Brain pericyte (primary cell): ENCODE measurements at places on chromosomes 11 and 22.

- no peak for DNase-seq
Measured at GRCh38 chr11:7537265-7537664, 23.5 kb downstream of the PPFIBP2 start.

- DNase-seq, result no peak
Measured at GRCh38 chr11:108466405-108466804, 924 bp downstream of the C11orf65 start.

DNA sequence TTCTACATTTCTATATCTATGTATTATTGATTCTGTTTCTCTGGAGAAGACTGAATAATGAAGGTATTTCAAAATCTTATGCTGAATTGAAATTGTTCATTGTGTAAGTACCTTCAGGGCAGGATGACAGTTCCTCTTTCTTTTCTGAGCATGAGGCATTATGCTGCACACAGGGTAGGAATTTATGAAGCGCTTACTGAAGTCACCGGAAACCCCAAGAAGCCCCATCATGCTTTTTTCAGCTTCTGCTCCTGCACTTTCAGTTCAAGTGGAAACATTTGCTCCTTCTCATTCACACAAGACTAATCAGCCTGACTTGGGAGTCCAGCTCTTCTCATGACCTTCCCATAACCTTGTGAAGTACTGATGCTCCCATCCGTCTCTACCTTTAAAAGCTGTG lies 314.7 kb upstream of the SORL1-AS1 start:
- no peak for DNase-seq

DNA sequence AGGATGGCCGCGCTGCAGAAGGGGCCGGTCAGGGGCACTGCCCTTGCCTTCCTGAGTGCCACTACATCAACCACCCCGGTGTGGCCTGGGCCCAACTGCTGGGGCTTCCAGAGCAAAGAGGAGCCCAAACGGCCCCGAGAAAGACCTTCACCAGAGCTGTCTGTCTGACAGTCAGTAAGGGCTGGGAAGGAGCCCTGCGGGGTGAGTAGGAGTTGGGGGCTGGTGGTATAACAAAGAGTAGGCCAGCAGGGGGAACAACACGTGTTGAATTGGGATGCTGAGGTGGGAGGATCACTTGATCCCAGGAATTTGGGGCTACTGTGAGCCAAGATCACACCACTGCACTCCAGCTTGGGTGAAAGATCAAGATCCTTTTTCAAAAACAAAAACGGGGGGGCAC lies 3.9 kb downstream of the GSTT4 start:
- no peak for DNase-seq

DNA sequence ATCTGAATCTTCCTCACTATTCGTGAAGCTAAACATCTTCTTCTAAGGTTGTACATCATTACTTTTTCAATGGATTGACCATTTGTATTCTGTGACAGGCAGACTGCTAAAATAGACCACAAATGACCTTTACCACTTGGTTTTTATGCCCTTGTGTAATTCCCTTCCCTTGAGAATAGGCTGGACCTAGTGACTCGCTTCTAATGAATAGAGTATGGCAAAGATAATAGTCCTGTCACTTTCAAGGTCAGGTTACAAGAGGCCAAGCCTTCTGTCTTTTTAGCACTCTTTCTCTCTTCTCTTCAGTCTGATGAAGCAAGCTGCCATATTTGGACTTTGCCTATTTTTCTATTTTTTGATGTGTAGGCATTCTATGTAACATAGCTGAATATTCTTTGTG lies 492.9 kb downstream of the SOX6 start:
- no peak for DNase-seq

DNA sequence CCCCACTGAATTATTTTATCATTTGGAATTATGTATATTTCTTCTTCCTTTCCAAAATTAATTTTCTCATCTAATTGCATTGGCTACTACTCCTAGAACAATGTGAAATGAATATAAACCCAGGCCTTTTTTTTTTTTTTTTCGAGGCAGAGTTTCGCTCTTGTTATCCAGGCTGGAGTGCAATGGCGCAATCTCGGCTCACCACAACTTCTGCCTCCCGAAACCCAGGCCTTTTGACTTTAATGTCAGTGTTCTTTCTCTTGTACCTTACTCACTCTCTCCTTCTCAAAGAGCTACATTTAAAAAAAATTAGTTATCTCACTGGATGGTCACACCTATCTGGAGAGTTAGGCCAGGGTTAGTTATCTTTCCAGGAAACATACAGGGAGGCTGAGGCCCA lies 35.3 kb upstream of the LRRC32 start:
- DNase-seq, result no peak

DNA sequence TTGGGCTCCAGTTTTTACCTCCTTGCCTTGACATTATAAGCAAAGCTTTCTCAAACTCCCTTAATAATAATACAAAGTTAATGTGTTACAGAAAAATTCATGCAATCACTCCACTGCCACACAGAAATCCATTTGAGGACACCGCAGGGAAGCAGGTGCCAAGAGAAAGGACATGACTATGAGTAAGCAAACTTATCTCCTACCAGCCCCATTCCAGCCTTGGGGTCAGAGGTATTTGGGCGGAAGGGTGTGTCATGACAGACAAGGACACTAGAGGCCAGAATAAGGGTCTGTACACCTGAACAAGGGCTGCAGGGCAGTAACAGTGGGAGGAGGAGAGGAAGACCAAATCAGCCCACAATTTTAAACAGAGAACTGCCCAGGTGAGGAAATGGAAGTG lies 5.9 kb downstream of the GNG3 start:
- DNase-seq, result no peak

GRCh38 chr22:33405194-33405593 lies 347.0 kb upstream of the SYN3 start:
- no peak for DNase-seq

GRCh38 chr22:23767673-23768548 lies at the start of gene CHCHD10:
Gene CHCHD10, minus strand, starts transcription at chr22:23767972. Its CDS starts 98 bp downstream, at chr22:23767874.
- no peak for DNase-seq

- no peak for DNase-seq
Measured at GRCh38 chr11:2481253-2481652, 36.4 kb downstream of the KCNQ1 start.

DNA sequence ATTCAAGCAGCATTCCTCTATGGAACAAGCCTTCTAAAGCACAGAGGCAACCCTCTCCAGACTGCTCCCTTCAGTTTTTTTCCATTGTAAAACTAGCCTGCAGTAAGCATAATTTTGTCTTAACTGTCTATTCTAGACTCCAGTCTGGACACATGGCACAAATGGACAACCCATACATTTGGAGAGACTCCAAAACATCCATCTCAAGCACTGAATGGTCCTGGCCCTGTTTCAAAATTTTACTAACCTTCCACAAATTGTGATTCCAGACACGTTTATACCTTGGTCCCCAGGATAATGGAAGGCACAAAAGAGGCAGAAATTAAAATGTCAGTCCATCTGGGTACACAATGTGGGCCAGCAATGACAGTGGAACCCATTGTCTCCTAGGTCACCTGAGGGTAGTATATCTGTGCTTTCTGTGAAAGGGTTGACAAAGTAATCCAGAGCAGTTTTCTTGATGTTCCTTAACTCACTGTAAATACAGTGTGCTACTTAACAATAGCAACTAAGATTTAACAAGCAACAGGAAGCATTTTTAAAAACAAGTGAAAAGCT lies 16.2 kb upstream of the SESN3 start:
- DNase-seq, result no peak

DNA sequence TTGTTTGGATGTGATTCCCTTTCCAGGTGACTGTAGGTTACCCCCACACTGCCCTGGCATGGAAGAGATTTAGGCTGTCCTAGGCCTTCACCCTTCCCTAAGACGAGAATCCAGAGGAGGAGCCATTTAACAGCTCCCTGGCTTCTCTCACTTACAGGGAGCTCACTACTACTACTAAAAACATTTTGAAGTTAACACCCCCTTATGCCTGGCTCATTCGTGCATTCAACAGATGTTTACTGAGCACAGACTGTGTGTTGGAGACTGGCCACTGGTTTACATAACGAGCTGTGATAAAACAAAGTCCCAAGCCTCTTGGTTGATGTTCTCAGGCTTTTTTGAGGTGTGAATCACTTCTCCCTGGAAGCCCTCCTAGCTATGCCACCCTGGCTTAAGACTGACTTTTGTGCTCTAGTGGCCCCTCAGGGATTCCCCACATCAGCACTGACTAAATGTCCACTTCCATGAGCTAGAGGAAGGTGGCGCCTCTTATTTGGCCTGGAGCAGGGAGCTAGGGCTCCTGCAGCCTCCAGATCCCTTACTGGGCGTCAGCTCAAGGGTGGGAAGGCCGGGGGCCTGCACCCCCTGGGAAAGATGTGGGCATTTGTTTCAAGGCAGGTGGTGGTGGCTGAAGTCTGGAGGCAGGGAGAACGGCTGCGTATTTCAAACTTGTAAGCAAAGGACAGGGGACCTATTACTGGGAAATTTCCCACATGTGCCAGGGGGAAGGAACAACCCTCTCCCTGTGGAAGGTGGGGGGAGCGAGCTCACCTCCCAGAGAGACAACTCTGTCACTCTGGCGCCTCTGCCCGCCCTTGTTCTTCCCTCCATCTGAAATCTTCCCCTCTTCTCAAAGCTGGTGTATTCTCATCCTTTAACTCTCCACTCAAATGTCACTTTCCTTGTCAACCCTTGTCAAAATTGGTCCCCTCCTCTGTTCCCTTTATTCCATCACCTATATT lies 19.4 kb upstream of the MALAT1 start:
- DNase-seq, result no peak

GRCh38 chr22:22374579-22374978 lies 130.0 kb downstream of the VPREB1 start:
- no peak for DNase-seq

- DNase-seq, result no peak
Measured at GRCh38 chr11:35313760-35314153, 105.6 kb downstream of the SLC1A2 start.

DNA sequence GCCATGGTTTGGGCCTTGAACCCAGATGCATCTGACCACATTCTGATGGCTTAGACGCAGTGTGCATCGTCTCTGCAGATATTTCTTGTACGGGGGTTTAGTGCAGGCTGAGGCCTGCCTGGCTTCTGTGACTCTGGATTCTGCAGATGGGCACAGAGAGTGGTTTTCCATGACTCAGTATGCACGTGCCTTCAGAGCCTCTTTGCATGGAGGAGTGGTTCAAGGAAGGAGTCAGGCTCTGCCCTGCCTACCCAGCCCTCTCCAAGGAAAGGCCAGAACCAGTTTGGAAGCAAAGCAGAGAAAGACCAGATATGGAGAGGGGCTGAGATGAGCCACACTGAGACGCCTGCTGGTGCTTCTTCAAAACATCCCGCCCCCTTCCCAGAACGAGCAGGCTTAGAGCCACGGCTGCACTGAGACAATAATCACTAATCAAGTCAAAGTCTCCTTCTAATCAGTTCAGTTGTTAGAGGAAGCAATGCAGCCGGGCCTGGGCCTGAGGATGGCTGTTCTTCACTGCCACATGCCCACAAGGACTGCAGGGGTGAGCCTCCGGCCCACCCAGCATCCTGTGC lies 308.9 kb downstream of the NXPE2 start:
- DNase-seq, result no peak

DNA sequence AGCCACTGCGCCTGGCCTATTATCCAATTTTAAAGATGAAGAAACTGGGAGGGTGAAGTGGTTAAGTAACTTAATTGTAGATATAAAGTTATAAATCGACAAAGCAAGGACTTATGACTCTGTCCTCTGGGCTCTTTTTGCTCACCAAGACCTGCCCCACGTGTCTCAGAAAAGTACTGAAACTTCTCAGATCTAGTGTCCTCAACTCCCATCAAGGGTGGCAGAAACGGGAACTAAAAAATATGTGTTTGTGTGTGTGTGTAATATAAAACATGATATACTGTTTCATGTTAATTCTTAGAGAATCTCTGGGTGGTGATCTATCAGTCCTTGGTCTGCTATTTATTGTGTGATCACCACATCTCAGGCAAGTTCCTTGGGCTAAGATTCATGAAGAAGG lies 104.9 kb downstream of the GAB2 start:
- DNase-seq, result no peak

DNA sequence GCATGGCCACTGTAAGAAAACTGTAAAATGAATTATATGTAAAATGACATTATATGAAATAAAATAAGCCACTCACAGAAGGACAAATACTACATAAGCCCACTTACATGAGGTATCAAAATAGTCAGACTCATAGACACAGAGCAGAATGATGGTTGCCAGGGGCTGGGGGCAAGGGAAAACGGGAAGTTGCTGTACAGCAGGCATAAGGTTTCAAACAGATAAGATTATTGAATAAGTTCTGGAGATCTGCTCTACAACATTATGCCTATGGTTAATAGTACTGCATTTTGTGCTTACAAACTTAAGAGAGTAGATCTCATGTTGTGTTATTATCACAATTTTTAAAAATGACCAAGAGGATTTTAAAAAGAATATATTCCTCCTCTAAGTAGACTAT lies 32.7 kb upstream of the HEPHL1 start:
- no peak for DNase-seq
